Activated CD8-positive, alpha-beta memory T cell treated with anti-CD3 and anti-CD28 coated beads for 24 hours (primary cell): ENCODE measurements at places on chromosomes 12 and 14.

DNA sequence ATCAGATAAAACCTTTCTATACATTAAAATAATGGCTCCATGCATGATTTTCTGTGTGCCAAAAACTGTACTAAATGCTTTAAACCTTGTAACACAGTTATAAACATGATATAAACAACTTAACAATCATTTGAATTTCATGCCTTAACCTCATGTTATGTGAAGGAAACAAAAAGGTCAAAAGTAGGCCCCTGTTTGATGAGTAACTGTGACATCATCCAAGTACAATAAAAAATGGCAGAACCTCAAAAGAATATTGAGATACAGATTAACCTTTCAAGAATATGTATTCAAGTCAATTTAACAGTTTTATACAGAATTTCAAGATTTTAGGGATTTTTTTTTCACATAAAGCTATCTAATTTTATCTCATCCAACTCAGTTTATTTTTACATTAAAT lies 310.7 kb upstream of the DCN start:
- no peak for DNase-seq

DNA sequence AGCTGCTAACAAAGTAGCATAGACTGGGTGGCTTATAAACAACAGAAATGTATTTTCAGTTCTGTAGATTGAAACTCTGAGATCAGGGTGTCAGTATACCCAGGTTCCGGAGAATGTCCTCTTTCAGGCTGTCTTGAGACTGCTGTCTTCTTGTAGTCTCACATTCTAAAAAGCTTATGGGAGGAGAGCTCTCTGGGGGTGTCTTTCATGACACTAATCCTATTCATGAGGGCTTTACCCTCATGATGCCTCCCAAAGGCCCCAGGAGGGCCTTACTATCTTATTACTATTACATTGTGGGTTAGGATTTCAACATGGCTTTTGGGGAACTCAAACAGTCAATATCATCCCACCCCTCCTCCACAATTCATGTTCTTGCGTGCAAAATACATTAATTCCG lies 94.3 kb downstream of the AEBP2 start:
- DNase-seq, result no peak

- DNase-seq, result no peak
Measured at GRCh38 chr12:11689591-11690186, 40.2 kb downstream of the ETV6 start.

DNA sequence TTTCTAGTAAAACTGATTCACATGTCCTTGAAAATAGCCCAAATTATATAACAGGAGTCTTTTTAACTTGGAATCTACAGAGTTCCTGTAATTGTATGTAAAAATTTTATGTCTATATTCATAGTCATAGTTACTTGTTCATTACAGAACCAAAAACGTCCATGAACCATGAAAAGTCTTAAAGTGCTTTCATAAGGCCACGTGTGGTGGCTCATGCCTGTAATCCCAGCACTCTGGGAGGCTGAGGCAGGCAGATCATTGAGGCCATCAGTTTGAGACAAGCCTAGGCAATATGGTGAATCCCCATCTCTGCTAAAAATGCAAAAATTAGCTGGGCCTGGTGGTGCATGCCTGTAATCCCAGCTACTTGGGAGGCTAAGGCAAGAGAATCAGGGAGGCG lies 48.4 kb downstream of the GALNT4 start:
- no peak for DNase-seq

GRCh38 chr12:42145552-42146215 lies 1.0 kb upstream of the GXYLT1 start:
- no peak for DNase-seq

- DNase-seq, result peak; percentile 48
Measured at GRCh38 chr14:105889666-105890473, 363.5 kb downstream of the TMEM121 start.

DNA sequence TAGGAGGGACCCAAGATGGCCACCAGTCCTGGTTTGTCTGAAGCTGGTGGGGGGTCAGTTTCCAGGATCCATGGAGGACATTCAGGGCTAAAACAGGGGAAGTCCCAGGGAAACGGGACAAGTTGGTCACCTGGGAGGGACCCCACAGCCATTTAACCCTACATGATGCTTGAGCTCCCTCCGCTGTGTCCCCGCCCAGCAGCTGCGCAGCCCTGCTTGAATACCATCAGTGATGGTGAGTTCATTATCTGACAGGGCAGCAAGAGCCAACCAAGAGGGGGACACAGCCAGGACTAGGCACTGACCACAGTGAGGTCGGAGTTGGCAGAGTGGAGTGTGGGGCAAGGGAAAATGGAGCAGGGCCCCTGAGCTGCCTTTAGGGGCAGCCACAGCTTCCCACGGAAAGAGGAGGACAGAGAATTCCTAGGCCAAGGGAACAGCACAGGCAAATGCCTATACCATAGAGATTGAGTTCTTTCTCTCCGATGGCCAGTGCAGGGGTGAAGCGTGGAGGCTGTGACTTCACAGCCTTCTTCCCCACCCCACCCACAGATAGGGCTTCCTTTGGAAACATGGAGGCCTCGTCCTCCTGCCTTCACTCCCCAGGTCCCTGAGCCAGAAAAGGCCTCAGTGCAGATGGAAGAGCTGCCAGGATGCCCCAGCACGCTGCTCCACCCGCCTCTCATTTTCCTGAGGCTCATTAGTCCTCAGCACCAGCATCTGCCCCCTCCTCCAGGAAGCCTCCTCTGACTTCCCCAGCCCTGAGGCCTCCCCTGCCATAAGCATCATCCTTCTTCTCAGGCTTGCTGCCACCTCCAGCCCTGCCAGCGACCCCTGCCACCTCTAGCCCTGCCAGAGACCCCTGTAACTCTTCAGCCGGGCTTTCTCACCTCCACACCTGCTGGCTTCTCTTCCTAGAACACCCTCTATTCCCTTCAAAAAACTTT lies 51.4 kb downstream of the CYP46A1 start:
- no peak for DNase-seq

GRCh38 chr14:50242566-50243310 lies 11.4 kb upstream of the SOS2 start:
- DNase-seq, result no peak

GRCh38 chr14:52402812-52403526 lies 88.9 kb downstream of the PTGER2 start:
- no peak for DNase-seq

DNA sequence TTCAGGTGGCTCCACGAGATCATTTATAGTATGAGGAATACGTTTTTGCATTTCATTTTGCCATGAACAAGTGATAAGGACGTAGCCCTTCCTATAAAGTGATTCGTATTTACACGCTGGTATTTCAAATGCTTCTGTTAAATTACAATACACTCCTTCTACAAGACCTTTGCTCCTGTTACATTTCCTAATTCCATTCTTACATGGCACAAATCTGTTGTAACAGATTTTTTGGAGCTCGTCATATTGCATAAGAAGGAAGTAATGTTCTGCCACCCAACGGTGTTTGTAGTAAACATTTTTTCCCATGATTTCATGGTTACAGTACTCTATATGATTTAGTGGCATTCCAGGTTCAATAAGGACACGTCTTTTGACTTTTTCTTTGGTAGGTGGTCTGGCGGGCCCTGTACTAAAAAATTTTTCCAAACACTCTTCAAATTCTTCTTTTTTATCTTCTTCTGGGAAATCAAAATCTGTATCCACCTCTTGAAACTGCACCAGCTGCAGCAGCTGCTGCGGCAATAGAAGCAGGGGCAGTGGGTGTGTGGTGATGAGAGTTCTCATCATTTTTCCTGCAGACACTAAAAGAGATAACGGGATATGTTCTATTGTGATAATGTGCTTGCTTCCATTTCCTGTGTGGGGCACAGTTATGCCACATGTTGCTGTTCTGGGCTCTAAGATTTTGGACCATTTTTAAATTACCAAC lies 4.2 kb downstream of the RNASE9 start:
- no peak for DNase-seq

DNA sequence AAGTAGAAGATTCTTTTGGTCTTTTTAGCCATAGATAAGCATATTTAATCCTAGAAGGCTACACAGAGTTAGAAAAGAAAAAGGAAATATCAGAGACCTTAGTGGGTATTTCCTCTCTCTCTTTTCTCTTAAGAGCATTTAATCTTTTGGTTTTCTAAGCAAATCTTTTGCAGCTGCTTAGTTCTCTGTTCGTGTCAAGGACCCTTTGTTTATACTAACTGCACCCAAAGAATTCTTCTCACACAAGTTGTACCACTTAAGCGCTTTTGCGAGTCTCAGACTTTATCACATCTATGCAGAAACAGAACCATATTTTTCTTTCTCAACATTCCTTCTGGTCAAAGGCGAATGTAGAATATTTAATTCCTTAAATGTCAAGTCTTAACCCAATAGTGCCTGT lies 17.9 kb upstream of the NID2 start:
- DNase-seq, result no peak

DNA sequence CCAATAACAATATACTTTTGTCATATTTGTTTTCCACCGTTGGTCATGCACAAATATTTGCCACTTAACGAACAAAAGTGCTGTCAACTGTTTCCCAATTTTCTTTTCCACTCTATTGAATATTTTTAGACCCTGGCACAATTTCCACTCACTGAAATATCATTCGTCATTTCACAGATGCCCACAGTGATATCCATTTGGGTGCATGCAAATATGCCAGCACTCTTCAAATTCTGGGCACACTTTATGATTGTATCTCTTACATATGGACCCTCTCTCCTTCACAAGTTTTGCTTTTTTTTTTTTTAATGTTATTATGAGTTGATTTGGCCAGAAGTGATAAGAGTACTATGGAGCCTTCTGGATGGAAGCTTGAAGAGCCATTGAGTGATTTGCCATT lies 1557.3 kb upstream of the FLRT2 start:
- no peak for DNase-seq

GRCh38 chr14:59704054-59704645 lies 127.5 kb upstream of the CCDC175 start:
- no peak for DNase-seq

GRCh38 chr14:47435331-47435965 lies 240.0 kb downstream of the MDGA2 start:
- no peak for DNase-seq

- DNase-seq, result no peak
Measured at GRCh38 chr14:100391724-100392123, 68.6 kb downstream of the SLC25A47 start.

GRCh38 chr12:72286526-72286925 lies 14.4 kb downstream of the TRHDE start:
- no peak for DNase-seq

DNA sequence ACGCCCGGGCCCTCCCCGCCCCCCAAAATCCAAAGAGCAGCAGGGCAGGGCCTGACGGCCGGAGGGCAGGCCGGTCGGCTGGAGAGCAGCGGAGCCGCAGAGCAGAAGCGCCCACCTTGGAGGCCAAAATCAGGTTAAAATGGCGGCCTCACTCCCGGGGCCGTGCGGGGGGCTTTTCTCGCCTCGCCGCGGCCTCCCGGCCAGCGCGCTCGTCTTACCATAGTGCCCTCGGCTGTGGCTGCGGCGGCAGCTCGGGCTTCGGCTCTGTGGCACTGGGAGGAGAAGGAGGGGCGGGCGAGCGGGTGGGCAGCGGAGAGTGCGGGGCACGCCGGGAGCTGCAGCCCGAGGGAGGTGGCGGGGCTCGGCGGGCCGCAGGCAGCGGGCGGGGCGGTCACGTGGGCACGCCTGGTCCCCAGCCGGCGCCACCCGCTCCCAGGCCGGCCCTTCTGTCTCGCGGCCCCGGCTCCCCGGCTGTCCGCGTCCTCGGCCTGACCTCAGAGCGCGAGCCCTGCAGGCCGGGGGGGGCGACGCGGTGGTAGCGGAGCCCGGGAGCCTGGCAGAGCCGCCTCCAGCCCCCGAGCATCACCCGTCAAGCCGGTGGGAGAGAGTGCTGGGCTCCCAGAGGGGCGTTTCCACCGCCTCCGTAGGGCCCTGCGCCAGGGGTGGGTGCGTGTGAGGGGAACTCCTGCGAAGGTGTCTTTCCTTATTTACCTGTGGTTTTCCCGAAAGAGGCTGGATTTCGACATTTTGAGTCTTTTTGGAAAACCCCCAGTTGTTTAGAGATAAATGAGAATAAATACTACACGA lies at the start of gene CFL2:
Gene CFL2 (minus strand): TSS at position 274 of the 807 bp plus-strand sequence. CDS start 53 bp downstream, at position 221.
- peak; percentile 86 for DNase-seq

DNA sequence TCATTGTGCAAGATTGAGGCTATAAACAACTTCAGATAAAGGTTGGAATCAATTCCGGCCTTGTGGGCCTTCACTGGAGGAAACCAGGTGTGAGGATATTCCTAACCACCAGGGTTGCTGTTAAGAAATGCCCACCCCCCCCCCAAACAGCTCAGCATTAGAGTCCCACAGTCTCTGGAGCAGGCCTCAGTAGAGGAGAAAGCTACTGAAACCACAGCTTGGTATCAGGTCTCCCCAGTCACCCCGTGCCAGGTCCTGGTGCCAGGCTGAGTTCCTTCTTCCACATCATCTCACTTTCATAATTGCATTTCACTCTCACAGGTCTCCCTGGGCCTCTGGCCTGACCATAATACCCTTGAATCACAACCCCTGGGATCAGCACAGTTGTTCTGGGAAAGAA lies 12.5 kb downstream of the GALNT6 start:
- no peak for DNase-seq

GRCh38 chr12:47370421-47370820 lies 290.7 kb upstream of the AMIGO2 start:
- DNase-seq, result no peak

- no peak for DNase-seq
Measured at GRCh38 chr14:64878837-64879634, 671 bp downstream of the SPTB start.

DNA sequence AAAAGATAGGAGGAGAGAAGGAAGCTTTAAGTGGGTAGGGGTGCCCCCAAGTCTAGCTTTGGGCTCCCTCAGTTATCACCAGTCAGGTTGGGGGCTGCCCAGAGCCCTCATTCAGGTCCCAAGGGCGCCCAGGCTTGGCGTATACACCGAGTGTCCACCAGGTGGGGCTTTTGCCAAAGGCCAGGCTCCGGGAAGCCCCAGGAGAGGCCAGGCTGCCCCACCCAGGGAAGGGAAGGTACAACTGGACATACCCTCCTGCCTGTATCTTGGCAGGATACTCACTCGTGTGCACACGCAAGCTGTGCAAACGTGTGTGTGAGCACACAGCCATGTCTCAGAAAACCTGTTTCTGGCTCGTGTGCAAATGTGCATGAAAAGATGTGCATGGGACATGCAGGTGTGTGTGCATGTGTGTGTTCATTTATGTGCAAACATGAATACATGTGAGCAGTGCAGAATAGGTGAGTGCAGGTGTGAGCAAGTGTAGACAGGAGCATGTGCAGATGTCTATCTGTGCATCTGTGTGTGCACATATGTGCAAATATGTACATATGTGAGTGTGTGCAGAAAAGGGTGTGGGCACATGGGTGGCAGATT lies 103.9 kb upstream of the MYL2 start:
- peak; percentile 82 for DNase-seq

GRCh38 chr12:52244615-52244994 lies 11.6 kb downstream of the KRT7 start:
- DNase-seq, result no peak

DNA sequence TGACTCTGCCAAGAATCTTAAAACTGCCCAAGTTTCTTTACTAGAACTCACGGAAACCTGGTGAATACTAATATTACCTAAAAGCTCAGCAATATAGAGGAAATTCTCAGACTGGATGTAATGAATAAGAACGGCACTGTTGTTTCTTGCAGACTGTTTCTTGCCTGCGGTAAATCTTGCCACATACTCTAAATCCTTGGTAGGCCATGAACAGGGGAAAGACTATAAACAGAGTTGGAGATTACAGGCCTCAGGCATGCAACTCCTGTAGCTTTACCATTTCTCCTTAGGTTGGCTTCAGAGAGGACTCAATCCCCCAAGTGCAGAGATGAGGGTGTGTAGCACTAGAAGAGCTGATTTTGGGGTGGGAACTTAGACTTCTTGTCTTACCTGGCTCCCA lies 1.1 kb downstream of the ALDH6A1 start:
- no peak for DNase-seq
